ENCODE measurements at places on chromosomes 2 and 18.

- DNase-seq = no peak
These were observed 578 bp upstream of the ACKR3 start for GRCh38 chr2:236568922-236569572.

- no peak for DNase-seq
These were observed 253.9 kb upstream of the CNTNAP5 start for GRCh38 chr2:123770996-123771720.

DNA sequence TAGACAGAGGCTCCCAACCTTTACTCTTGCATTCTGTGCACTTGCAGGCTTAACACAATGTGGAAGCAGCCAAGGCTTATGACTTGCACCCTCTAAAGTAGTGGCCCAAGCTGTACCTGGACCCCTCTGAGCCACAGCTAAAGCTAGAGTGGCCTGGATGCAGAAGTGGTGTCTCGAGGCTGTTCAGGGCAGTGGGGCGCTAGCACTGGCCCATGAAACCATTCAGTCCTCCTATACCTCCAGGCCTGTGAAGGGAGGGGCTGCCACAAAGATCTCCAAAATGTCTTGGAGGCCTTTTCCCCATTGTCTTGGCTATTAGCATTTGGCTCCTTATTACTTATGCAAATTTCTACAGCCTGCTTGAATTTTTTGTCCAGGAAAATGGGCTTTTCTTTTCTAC is 207.7 kb downstream of the OSR1 start:
- DNase-seq = no peak

GRCh38 chr2:214378455-214379103 is 32.3 kb upstream of the VWC2L start:
- no peak for DNase-seq

- no peak for DNase-seq
These were observed 106.7 kb downstream of the FAM210A start for GRCh38 chr18:13619505-13620205.

DNA sequence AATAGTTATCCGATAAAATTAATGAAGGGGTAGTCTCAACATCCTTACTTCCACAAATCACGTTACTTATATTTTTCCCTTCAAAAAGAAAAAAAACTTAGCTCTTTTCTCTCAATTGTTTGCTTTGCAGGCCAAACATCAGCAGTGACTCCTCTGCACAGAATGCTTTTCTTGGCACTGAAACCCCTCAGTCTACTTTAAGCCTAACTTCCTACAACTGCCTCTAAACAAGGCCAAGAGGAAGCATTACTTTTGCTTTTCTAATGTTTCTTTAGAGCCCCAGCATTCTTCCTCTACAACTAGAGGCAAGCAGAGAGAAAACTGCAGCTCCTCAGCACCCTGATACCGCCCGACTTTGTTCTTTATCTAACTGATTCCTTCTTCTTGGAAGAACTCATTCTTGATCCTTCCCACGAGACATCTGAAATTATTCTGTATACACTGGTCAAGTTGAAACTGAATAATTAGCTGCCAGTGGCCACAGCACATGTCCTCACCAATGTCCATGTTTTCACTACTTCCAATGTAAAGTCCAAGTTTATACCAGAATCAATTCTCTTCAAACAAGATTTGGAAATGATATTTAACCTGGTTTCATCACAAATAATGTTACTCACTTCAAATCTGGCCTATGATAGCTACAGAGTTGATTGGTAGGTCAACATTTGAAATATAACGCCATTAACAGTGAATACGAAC is 55.3 kb downstream of the DTNB start:
- peak; percentile 67 for DNase-seq

GRCh38 chr18:11861583-11862288 is 10.5 kb downstream of the CHMP1B start:
- no peak for DNase-seq

DNA sequence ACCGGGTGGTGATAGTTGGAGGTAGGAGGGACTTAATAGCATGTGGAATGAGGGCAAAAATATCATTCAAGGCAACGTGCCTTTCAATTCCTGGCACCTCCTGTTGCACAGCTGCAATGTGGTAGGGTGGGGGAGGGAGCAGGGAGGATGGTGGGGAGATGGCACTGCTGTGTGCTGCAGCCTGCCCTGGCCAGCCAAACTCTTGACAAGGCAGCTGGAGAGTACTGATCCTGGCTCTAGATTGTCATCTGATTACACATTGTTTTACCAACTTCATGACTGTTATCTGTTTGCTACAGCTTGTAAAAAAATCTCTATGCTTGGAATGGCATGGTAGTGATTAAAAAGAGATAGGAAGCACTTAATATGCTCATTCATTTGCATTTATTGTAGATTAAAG is 47.7 kb downstream of the PLCL1 start:
- no peak for DNase-seq

DNA sequence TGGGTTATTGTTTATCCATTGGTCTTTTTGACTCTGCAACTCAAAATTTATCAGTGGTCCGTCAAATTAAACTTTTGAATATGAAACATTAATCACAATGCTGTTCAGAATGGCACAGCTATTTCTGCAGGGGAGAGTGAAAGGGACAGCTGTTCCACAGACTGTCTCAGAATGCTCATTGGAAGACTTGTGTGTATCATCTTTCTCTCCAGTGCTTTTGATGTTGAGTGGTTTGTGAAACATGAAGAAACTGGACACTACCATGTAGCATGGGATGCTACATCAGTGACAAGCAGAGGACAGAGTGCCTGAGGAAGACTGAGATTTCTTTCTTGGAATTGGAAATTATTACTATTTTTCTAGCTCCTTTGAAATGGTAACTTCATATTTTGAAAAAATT is 115.7 kb downstream of the PLCL1 start:
- no peak for DNase-seq

DNA sequence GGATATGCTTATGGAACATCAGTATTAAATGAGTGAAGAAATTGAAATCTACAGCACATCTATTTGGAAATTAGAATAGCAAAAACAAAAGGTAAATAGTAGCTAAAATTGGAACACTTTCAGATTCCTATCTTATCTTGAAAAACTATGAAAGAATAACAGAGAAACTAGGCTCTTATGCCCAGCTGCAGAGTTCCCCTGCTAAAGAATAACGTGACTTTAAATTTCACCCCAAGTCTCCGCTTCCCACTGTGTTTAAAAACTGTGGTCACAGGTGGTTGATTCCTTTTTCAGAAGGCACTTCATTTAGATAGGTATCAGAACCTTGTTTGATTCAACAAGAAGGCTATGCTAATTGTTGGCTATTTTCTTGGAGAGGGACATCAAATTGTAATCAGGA is 30.1 kb downstream of the ARHGAP28 start:
- DNase-seq = no peak

DNA sequence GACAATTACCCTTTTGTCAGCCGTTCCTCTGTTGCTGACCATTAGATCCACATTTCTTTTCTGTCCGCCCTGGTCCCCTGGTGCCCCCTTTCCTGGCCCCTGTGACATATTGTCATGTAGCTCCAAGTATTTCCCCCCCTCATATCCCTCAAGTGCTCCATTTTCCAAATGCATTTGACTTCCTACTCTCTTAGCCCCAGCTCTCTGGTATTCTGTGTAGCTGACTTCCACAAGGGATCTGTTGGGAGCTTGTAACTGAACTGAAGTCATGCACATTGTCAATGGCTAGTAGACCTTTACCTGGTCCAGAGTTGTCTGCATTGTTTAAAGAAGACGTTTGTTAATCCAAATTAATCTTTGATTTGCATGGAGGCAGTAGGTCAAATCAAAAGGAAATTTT is 34.8 kb downstream of the LIPG start:
- DNase-seq = no peak

DNA sequence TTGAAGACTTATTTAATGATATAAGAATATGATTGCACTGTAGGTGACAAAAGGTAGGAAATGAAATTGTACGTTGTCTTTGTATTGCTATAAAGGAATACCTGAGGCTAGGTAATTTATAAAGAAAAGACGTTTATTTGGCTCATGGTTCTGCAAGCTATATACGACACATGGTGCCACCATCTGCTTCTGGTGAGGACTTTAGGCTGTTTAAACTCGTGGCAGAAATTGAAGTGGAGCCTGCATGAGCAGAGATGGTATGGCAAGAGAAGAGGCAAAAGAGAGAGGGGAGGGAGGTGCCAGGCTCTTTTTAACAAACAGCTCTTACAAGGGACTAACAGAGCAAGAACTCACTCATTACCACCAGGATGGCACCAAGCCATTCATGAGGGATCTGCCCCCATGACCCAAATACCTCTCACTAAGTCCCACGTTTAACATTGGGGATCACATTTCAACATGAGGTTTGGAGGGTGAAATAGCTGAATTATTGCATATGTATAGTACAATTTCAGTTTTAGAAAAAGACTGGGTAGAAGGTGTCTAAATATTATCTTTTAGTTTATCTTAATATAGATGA is 86.8 kb downstream of the GULP1 start:
- DNase-seq = no peak

DNA sequence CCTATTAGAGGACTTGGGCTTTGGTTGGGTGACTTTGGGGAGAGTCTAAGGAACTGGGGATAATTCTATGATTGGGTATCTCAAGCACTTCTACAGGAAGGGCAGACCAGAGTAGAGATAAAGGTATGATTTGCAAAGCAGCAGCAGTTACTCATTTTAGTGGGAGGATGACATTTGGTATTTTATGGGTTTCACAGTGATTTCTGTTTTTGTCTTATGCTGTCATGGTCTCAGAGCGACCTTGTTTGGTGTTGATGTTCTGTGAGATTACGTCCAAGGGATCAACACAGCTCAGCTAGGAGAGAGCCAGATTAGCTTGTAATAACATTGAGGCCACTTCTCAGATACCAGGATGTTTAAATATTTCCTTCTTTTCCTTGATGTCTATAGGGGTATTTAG is 18.2 kb downstream of the TTR start:
- DNase-seq = no peak

DNA sequence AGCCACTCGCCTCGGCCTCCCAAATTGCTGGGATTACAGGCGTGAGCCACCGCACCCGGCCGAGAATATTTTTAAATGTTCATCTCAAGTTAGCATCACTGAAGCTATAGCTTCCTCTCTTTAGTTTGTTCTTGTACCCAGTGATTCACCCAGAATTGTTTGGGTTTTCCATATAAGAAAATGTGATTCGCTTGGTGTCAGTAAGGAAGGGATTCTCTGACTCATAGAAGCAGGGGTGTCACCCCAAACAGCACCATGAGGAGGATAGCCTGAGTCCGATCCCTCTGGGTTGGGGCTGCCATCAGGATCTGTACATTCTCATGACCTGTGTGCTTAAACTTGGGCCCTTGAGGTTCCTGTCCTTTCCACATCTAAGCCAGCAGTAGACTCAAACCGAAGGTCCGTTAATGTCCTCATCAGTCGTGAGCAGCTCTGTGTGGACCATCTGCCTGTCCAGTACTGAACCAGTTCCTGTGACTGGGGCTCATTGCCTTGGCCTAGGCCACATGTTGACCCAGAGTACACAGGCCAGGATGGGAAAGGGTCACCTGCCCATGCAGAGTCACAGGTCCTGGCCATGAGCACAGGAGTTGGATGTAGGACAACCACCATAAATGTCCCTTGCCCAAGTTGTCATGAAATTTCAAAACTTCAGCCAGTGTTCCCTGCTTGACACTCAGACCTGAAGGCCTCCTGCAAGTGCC is 311.9 kb downstream of the GBX2 start:
- DNase-seq = no peak

- DNase-seq = no peak
These were observed 215.9 kb downstream of the SP3 start for GRCh38 chr2:173749315-173749714.

DNA sequence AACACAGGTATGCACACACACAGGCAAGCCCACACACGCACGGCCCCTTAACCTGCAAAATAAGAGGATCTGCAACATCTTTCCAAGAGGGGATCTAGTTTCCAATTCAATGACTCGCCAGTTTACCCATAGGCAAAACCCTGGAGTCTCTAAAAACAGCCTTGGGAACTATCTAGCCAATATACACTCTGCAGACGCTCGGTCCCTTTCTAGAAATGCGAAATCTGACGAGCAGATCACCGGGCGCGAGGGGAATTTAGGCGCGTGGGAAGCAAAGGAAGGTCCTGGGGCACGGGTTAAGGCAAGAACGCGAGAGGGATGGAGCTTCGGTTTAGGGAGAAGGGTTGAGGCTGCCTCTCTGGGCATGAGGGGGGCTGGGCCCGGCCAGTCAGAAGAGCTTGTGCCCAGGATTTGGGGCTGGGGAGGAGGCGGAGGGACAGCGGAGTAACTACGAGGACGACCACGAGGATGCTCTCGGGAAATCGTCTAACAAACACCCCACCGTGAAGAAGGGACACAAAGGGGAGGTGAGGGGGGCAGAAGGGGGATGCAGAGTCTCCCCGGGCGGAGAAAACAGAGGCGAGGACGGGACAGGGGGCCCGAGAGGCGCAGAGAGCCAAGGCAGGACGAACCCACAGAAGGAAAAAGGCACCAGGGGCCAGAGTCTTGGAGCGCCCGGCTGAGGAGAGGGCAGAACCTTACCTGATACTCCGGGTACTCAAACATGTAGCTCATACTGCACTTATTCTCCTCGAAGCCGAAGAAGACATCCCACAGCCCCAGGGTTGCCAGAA is 542 bp downstream of the PGAP1 start:
- DNase-seq = no peak

DNA sequence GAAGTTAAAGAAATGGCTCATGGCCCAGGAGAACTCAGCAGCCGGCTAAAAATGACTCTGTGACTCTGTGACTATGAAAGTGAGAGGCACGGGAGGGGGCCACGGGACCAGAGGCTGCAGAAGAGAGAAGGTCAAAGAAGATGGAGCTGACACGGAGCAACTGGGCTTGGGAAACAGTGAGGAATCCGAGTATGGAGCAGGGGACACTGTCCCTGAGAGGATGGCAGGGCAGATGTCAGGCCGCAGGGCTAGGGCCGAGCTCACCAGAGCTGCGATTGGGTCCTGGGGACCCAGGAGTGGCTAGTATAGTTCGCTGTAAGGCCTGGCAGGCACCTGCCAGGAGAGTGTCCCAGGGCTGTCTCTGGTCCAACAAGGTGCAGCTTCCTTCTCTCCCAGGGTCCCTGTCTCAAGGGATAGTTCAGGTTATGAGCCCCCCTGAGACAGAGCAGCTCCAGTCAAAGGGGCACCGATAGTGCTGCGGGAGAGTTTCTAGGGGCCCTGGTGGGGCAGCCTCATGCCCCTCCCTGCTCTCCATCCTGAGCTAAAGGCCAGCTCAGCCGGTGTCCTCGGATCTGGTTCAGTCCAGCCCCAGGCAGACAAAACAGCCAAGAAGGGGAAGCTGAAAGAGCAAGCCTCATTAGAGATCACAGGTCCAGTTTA is 42.7 kb downstream of the CIB4 start:
- no peak for DNase-seq

- no peak for DNase-seq
These were observed 27.6 kb downstream of the C2orf76 start for GRCh38 chr2:119338826-119339561.

DNA sequence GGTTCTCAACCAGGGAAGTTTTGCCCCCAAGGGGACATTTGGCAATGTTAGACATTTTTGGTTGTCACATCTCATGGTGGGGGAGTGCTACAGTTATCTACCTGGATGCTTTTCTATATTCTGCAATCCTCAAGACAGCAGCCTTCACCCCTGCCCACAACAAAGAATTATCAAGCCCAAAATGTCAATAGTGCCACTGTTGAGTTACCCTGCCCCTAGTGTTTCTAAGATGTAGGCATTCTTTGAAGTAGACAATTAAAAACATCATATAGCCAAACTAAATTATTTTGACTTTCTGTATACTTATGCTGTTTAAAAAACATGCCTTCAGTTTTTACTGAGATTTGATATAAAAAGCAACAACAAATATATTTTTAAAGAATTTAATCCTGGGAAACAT is 48.0 kb downstream of the ABI2 start:
- no peak for DNase-seq

All from non-pigmented ciliary epithelial cell (primary cell).